ENCODE measurements at places on chromosomes 2 and 18.

GRCh38 chr2:26885651-26886329 lies 37.9 kb downstream of the DPYSL5 start:
- no peak for DNase-seq

DNA sequence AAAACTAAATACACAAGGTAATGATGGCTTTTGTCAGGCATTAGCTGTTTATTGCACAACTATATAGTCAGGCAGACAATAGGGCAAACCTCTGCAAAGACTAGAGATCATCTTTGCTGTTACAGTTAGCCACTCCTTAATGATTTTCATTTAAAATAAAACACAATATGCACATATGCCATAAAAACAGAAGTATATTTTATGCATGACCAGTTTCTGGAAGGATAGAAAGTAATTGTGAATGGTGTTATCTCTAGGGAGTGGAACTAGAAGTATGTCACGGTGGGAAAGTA lies 102.0 kb downstream of the CHN1 start:
- DNase-seq: no peak

DNA sequence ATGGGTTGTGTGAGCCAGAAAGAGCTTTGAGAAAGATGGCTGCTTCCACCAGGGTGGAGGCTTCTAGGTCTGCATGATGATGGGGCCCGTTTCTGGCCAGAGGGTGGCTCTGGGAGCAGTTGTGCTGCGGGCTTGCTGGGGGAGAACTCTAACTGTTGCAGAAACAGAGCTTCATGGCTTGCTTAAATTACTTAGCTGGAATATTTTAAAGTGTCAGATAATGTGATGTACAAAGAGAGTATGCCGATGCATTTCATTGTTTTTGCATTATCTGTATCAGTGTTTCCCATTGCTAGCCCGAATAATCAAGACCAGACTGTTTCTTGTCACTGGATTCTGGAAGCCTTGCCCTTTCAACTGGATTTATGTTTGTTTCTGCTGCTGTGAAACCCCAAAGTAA lies 6.3 kb upstream of the DRC1 start:
- DNase-seq: no peak

DNA sequence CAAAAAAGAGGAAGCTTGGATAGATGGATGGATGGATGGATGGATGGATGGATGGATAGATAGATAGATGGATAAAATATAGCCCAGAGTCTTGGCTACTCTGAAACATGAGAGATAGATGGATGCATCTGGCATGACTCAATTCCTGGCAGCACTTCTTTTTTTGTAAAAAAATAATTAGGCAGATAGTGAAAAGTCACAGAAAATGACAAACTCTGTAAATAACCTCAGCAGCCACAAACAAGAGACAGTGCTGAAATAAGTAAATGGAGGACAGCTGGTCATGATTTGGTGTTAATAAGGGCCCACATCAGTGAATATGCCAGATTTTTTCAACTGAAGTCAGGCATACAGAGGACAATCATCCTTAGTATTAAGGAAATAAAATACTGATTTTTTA lies 585.0 kb upstream of the GCFC2 start:
- no peak for DNase-seq

- DNase-seq: no peak
Observed at GRCh38 chr2:107062599-107063220, 176.7 kb upstream of the ST6GAL2 start.

DNA sequence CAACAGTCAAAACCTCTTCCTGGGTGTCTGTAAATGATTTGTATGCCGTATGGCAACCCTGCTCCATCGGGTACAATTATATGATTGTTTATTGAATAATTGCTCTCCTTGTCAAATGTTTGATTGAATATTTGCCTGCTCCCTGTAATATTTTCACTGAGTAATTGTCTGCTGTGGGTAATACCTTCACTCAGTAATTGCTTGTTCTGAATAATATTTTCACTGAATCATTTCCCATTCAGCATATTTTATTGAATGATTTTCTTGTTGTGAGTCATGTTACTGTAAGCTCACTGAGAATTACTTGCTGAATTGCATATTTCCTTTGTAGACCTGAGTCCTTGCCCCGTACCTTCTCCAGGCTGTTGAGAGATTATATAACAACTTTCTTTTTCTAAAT lies 535.2 kb downstream of the METTL4 start:
- no peak for DNase-seq

- no peak for DNase-seq
Observed at GRCh38 chr2:216160786-216161185, 51.6 kb downstream of the XRCC5 start.

- DNase-seq: no peak
Observed at GRCh38 chr18:34031810-34032209, 192.9 kb downstream of the NOL4 start.

GRCh38 chr2:153971855-153972254 lies 100.1 kb downstream of the GALNT13 start:
- DNase-seq: no peak

DNA sequence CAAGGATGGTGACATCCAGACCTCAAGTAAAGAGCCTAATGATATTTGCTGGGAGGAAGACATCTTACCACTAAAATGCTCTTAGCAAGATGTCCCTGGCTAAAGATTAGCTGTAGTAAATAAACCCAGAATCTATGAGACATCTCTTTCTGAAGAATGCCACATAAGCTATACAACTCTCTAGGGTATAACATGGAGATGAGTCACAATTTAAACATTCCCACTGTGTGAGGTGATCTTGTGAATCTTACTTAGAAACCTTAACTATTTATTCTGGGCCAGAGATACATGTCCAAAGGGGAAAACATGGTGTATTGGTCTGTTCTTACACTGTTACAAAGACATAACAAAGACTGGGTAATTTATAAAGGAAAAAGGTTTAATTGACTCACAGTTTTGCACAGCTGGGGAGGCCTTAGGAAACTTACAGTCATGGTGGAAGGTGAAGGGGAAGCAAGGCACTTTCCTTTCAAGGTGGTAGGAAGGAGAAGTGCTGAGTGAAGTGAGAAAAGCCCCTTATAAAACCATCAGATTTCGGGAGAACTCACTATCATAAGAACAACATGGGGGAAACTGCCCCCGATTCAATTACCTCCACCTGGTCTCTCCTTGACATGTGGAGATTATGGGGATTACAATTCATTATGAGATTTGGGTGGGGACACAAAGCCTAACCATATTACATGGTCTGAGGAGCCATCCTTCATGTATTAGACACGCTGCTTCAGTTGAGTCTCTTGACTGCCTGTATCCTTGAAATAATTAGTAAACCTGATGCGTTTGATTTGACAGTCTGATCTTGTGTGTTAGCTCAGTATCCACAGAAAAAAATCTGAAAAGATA lies 17.1 kb downstream of the KRCC1 start:
- no peak for DNase-seq

DNA sequence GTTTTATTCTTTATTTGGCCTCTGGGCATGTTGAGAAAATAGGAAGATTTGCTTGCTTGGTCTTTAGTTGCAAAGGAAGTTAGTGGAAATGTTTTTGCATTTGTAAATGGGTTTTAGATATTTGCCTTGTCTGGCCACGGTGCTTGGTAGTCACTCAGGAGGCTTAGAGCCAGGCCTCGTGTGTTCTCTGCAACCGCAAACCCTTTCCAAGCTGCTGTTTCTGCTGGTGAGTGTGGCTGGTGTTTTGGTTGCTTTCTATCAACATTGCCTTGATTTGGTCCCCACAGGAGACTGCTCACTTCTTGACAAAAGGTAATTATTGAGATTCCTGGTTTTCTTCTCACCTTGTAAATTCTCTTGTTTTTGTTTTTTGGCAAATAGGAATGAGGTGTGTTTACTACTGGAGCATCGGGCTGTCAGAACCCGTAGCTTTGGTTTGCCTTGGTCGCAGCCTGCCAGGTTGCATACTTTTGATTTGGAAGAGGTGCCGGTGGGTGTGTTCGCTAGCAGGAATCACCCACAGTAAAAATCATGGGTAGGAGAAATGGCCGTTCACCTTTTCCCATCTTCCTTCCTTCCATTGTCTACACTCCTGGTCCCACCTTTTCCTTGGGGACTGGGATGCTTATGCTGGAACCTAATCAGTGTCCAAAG lies 15.8 kb downstream of the ASAP2 start:
- DNase-seq: no peak

DNA sequence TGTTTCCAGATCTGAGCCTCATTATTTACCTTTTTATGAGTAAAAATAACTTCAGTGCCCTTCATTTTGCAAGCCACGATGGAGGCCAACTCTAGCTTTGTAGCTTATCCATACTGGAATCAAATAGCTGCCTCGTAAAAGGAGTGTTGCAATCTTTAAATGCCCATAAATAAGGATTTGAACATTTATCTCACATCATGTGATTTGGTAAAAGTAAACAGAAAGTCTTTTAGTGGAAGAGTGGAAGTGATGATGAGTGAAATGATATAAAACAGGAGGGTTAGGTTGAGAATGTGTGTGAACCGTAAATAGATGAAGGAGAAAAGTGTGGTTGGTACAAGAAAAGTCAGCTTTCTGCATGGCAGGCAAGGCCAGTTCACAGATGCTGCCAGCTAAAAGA lies 348.9 kb downstream of the OSR1 start:
- DNase-seq: no peak

DNA sequence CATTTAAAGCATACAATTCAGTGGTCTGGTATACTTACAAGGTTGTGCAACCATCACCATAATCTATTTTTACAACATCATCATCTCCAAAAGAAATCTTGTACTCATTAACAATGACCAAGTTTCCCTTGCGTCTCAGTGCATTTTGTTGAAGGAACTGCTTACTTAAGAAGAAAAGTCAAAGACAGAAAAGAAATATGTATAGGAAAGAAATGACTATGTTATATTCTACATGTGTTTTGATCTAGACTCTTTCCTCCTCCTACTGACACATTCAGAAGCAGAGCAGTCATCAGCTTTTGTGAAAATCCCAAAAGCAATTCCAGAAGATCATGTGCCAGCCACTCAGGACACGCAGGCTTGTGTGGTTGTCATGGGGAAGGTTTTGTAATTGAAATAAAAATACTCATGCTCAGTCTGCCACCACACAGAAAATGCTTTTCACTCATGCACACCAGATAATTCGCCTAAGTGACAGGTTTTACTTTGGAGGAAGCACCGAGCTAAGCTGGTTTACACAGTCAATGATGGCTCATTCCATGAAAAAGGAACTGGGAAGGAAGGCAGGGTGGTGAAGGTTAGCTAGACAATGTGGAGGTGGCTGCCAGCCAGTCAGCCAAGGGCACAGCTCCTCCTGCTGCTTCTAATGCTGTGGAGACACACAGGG lies 158.5 kb upstream of the REV1 start:
- DNase-seq: no peak

- no peak for DNase-seq
Observed at GRCh38 chr18:48459465-48459864, 50.3 kb upstream of the ZBTB7C start.

- no peak for DNase-seq
Observed at GRCh38 chr2:121547646-121548045, 17.0 kb downstream of the RNU4ATAC start.

- DNase-seq: no peak
Observed at GRCh38 chr2:53512071-53512826, 255.4 kb upstream of the CHAC2 start.

- no peak for DNase-seq
Observed at GRCh38 chr2:55092439-55092838, 42.2 kb upstream of the RTN4 start.

GRCh38 chr18:61719671-61720070 lies 173.1 kb downstream of the RNF152 start:
- no peak for DNase-seq

DNA sequence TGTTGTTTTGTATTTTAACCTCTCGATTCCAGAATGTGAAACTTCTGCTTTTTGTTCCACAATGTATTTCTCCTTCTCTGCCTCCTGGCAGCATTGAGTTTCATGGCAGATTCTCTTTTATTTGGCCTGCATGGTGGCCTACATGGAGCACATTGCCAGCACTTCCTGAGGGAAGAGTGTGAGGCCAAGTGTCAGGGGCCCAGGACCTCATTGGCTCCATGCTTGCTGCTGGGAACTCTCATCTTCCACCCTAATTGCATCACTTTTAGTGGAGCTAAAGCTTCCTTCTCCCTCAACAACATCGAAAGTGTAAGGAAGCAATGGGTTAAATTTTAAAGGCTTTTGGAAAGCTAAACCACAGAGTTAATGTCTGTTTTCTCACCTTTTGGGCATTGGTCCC lies 9.5 kb downstream of the TRIB2 start:
- DNase-seq: no peak

DNA sequence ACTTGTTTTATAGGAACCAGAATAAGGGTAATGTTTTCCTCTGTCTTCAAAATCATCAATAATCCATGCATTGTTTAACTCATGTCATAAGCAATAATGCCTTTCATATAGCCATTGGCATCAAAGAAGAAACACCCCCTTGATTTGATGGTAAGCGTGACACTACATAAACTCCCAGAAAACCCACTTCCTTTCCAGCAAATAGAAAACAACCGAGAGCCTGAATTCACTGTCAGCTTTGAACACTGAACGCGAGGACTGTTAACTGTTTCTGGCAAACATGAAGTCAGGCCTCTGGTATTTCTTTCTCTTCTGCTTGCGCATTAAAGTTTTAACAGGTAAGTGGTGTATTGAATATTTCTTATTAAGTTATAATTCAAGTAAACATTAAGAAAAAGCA lies at the start of gene ICOS:
ICOS (plus strand) TSS at position 229 of the 400 bp plus-strand sequence; CDS start at position 281, 52 bp downstream.
- DNase-seq: peak; percentile 22

DNA sequence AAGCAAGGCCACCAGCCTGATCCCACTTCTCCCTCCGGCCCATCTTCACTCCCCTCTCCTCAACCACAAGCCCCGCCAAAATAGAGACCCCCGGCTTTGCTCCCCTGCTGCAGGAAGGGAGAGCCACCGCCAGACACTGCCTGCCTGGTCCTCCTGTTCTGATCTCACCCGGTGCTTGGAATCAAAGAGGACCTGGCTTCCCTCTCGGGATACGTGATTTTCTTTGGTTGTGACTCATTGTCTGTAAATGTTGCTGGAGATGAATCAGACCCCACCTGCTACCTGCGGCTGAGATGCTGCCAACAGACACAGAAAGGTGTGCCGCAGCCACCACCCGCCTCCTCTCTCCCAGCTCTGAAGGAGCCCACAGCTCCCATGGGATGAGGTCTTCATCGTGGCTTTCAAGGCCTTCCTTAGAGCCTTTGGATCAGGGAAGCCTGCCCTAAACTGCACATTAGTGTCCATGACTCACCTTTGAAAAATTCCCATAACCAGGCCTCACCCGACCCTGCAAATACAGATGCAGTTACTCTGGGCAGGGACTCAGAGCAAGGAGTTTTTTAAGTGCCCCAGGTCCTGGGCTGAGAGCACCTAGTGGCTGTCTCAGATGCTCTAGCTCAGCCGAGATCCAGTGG lies 79.4 kb upstream of the ZNF532 start:
- no peak for DNase-seq

- DNase-seq: no peak
Observed at GRCh38 chr2:239949075-239949474, 76.1 kb downstream of the NDUFA10 start.

GRCh38 chr18:46716827-46717226 lies 40.0 kb downstream of the ST8SIA5 start:
- DNase-seq: no peak

- no peak for DNase-seq
Observed at GRCh38 chr2:158013891-158014290, 87.8 kb upstream of the UPP2 start.

DNA sequence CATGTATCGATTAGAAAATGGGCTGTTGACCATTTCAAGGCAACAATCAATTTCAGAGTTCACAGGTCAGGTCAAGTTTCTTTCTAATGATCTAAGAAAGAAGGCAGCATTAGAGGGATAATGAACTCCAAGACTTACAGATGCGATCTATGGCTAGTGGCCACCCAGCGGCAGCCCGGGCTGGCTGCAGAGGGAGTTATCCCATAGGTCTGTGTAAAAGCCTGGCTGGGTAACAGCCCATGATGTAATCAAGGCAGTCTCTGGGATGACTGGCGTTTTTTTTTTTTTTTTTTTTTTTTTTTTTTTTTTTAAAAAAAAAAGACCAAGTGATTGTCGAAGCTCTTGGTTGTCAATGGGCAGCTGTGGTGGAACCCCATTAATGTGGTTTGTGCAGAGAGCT lies 171.1 kb upstream of the SKOR2 start:
- no peak for DNase-seq

Data from effector memory CD8-positive, alpha-beta T cell (primary cell).